ENCODE measurements at places on chromosomes 16 and 17.

- DNase-seq, result peak; percentile 45
These were observed 7.6 kb downstream of the CCDC102A start for GRCh38 chr16:57528499-57529390.

DNA sequence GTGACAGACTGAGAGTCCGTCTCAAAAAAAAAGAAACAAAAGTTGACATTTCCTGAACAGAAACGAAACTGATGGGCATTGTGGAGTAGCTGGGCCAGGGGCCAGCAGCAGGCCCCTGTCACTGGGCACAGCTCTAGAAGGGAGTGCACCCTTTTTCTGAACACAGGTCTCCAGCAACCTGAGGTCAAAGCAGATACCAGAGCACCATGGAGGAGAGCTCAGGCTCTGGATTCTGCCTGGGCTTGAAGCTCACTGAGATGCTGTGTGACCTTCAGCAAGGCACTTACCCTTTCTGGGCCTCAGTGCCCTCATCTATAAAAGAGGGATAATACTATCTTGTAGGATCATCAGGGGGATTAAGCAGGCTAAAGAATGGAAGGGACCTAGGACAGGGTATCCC lies 5.0 kb downstream of the SBK1 start:
- no peak for DNase-seq

- DNase-seq, result no peak
These were observed 42.8 kb downstream of the SPOP start for GRCh38 chr17:49635121-49635520.

- DNase-seq, result no peak
These were observed 151.9 kb upstream of the GSE1 start for GRCh38 chr16:85461022-85461813.

DNA sequence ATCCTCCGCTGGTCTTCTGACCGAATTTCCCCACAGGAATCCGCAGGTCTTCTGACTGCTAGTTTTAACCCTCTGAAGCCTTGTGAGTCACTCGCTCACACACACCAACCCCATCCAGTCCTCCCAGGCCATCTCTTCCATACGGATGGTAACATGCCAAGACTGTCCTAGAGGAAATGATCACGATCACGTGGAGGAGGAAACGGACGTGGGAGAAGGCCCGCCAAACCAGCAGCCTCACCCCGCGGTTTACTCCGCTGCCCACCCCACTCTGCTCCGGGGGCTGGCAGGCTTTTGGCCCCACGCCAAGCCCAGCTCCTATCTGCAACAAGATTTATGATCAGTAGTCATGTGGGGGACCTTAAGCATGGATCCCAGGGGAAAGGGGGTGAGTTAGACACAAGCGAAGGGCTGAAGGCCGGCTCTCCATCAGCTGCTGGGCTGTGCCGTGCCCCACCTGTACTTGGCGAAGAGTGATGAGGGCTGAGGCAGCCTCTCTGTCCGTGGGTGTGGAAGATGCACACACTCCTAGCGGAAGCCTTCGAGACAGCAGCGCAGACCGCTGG lies 1.5 kb upstream of the FAAP100 start:
- DNase-seq, result no peak

DNA sequence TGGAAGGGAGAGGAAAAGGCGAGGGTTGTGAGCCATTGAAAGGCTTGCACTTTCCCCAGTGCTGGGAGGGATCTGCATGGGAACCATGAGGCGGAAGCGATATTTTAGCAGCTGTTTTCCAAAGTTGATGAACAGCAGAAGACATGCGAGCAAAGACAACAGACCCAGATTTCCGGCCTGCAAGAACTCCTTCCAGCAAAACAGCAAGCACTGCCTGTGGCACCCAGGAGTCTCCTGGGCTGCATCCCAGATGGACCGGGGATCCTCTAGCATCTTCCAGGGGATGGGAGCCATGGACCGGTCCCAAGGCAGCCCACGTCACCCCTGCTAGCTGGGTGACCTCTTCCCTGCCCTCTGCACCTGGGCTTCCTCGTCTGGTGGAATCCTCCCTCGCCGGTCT lies 162.8 kb downstream of the IRF8 start:
- no peak for DNase-seq

GRCh38 chr17:75032720-75033280 lies 14.0 kb downstream of the ATP5PD start:
- DNase-seq, result peak; percentile 18

DNA sequence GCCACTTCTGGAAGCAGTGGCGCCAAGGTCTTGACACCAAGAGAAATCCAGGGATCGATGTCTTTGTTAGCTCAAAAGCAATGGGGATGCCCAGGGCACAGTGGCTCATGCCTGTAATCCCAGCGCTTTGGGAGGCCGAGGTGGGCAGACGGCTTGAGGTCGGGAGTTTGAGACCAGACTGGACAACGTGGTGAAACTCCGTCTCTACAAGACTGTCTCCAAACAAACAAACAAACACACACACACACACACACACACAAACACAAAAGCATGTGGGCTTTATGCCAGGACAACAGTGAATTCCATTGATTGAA lies 22.4 kb upstream of the FAAP100 start:
- DNase-seq, result no peak

- DNase-seq, result no peak
These were observed 12.6 kb downstream of the KCTD2 start for GRCh38 chr17:75059369-75060345.

- DNase-seq, result no peak
These were observed 4.5 kb downstream of the CFAP119 start for GRCh38 chr16:30757316-30757715.

DNA sequence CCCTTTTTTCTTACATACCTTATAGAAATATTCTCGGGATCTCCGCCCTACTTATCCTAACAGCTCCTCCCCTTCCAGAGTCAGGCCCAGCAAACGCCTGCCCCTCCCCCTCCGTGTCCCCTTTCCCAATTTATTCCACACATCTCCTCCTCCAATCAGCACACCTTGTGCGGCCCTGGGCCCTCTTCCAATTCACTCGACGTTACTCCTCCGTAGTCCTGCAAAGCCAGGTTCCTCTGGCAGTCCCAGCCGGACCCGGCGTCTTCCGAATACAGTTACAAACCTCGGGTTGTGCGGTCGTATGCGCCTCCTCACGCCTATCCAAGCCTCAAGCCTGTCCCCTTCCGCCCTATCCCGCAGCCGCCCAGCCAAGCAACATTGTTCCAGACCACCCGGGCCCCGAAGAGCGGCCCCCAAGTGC lies 677 bp downstream of the CBX1 start:
- peak; percentile 77 for DNase-seq

- no peak for DNase-seq
These were observed 21.6 kb upstream of the BRD7 start for GRCh38 chr16:50390371-50390771.

GRCh38 chr16:65305266-65305959 lies 183.6 kb upstream of the CDH11 start:
- peak; percentile 31 for DNase-seq

DNA sequence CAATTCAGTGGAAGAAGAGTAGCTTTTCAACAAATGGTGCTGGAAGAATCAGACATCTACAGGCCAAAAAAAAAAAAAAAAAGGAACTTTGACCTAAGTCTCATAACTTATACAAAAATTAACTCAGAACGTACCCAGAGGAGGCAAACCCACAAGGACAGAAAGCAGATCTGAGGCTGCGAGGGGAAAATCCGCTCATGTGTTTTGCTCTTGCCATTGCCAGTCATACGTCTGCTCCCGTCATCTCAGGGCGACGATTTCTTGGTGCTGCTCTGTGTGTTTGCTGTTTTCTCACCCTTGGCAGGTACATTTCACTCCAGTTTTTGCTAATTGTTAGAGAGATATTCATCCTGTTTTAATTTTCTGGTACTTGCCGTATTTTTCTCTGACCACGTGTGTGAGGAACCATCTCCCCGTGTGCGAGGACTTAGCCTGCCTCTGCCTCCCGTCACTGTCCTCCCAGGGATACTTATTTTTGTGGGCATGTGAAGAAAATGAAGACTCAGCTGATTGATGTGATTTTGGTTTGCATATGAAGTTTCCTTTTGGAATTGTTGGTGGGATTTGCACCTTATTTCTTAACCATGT lies 33.4 kb upstream of the ACSF3 start:
- DNase-seq, result no peak

GRCh38 chr17:63039899-63040602 lies 74.0 kb downstream of the TANC2 start:
- no peak for DNase-seq

DNA sequence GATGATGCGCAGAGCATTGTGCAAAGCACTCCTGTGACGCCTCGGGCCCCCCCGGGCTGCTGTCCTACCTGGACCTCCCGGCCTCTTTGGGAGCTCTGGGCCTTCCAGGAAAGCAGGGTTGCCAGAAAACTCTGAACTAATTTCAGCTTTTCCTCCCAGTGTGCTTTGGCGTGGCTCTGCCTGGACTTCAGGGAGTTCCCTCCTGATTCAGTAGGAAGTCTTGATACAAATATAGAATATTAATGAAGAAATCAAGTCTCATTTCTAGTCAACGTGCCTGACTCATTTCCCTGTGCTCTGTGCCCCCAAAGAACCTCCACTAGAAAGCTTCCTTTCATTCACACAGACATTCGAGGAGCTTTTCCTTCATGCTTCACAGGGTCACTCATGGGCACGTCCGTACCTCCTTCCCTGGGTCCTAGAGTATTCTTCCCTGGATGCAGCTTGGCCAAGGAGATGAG lies 84.0 kb upstream of the NOL11 start:
- no peak for DNase-seq

- DNase-seq, result no peak
These were observed 13.3 kb upstream of the WNT3 start for GRCh38 chr17:46831573-46832330.

- DNase-seq, result peak; percentile 52
These were observed 5.3 kb downstream of the ZNF469 start for GRCh38 chr16:88387941-88388627.

- DNase-seq, result no peak
These were observed 38.7 kb upstream of the RHOT1 start for GRCh38 chr17:32103476-32104113.

- no peak for DNase-seq
These were observed 216.9 kb downstream of the HAPSTR1 start for GRCh38 chr16:9308356-9308801.

- no peak for DNase-seq
These were observed 55.0 kb upstream of the FA2H start for GRCh38 chr16:74829637-74830036.

GRCh38 chr16:47045023-47045422 lies 71.5 kb upstream of the DNAJA2 start:
- DNase-seq, result no peak

DNA sequence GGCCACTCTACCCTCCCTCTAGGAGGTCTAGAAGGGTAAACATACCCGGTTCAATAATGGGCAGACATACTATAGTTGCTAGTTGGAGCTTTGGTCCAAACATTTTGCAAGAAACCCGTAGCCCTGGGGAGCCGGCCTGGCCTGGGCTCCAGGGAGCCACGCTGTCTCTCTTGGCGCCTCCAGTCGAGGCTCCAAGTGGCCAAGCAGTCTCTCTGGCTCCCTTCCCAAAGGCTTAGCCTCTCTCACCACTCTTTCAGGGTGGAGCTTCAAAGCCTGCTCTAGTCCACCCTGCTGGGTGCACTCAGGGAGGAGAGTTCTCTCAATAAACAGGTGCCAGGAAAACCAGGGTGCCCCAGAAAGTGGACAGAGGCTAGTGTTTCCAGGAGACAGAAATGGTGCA lies 32.2 kb downstream of the RCVRN start:
- DNase-seq, result no peak

DNA sequence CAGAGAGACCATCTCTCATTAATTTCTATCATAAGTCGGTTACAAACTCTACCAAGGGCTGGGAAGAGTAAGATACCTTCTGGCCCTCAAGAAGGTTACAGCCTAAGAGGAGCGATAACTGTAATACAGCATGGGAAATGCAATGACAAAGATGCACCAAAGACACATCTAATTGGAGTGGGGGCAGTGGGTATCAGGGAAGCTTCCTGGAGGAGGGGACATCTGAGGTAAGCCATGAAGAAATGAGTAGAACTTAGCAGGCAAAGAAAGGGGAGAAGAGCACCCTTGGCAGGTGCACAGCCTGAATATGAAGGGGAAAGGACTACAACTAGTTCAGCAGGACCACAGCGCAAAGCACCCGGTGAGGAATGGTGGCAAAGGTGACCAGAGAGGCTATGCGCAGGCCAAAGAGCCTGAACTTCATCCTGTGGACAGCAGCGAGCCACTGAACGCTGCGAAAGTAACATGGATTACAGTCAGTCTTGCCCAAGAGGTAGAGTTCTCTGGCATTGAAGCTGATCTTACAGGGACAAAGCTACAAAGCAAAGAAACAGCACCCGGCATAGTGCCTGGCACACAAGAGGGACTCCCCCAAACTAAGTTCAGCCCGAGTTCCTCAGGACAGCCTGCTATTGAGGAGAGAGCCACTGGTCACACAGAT lies 2.8 kb downstream of the TBC1D10B start:
- no peak for DNase-seq

DNA sequence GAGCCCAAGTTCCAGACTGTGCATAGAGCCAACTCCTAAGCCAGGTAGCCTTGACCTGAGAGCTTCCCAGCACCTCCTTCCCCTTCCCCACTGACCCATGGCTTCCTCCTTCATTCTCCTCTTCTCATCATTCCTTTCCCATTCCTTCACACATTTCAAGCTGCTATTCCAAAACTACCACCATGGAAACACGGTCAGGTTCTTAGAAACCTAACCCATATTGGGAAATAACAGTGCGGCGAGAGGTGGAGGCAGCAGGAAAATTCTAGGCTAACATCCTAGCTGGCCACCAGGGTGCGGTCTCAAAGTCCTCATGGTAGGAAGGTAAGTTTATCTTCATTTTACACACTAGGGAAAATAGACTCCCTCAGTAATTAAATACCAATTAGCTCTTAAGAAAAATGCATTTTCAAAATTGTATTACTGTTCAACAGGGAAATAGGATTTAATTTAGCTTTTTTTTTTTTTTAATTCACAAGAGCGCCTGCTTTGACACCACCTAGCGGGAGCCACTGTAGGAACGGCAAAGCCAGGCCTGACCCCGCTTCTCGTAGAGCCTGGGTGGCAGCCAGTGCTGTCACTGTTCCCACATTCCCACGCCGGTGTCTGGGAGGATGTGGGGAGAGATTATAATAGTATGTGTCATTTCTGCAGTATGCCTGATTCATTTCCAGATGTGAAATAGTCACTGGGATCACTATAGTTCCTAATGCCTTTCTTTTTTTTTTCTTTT lies 14.0 kb upstream of the SPHK1 start:
- no peak for DNase-seq

- no peak for DNase-seq
These were observed 90.1 kb upstream of the GSE1 start for GRCh38 chr16:85522842-85523601.

DNA sequence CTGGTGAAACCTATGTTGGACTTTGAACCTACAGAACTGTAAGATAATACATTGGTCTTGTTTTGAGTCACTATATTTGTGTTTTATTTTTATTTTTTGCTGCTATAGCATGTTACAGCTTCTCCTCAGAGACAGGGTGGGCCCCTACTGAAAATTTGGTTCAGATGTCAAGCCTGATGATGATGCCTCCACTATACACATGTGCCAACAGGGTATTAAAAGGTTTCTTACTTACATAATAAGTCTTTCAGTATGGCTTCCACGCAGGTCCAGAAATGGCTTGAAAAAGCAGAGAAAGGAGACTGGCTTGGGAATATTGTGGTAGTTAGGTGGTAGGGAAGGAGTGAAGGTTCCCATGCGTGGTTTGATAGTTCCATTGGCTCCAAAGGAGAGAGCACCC lies 52.9 kb upstream of the ELAC2 start:
- DNase-seq, result no peak

- no peak for DNase-seq
These were observed 29.7 kb downstream of the NME3 start for GRCh38 chr16:1741553-1742165.

- no peak for DNase-seq
These were observed 14.1 kb downstream of the ODF4 start for GRCh38 chr17:8353736-8354135.

GRCh38 chr17:43772877-43773648 lies 5.7 kb downstream of the DUSP3 start:
- DNase-seq, result no peak

- no peak for DNase-seq
These were observed 2.0 kb downstream of the RRAD start for GRCh38 chr16:66923247-66923731.
